ENCODE measurements at places on chromosomes 12 and 14.

DNA sequence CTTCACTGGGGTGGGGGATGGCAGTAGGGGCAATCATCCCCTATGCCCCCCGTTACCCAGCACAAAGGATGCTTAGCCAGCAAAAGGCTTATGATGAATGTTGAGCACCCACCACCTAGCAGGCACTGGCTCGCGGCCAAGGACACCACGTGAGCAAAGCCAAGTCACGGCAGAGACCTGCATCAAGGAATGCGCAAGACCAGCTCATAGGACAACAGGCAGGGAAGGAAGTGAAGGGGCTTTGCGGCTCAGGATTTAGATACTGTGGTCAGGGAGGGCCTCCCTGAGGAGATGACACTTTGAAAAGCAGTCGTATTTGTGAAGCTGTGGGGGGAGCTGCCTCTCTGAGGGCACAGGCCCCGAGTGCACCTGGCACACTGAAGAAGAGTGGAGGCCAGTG, 32.8 kb downstream of the SH2B3 start:
- peaks cover 19% of the 10 kb centered on the region for H3K4me1 ChIP-seq
- no peak for DNase-seq
- H3K4me3 ChIP-seq = no peak overlapping the region
- no peaks in the 10 kb centered on the region for H3K36me3 ChIP-seq
- H3K27me3 ChIP-seq = no peaks in the 10 kb centered on the region
- no peak overlapping the region for H3K27ac ChIP-seq

- H3K36me3 ChIP-seq = no peaks in the 10 kb centered on the region
- no peaks in the 10 kb centered on the region for H3K4me1 ChIP-seq
- no peaks in the 10 kb centered on the region for H3K27me3 ChIP-seq
- peak; percentile 82 for DNase-seq
- peak overlapping the region; percentile 100 for H3K27ac ChIP-seq
Measured at GRCh38 chr14:68795597-68796417, 2.9 kb upstream of the ZFP36L1 start.

DNA sequence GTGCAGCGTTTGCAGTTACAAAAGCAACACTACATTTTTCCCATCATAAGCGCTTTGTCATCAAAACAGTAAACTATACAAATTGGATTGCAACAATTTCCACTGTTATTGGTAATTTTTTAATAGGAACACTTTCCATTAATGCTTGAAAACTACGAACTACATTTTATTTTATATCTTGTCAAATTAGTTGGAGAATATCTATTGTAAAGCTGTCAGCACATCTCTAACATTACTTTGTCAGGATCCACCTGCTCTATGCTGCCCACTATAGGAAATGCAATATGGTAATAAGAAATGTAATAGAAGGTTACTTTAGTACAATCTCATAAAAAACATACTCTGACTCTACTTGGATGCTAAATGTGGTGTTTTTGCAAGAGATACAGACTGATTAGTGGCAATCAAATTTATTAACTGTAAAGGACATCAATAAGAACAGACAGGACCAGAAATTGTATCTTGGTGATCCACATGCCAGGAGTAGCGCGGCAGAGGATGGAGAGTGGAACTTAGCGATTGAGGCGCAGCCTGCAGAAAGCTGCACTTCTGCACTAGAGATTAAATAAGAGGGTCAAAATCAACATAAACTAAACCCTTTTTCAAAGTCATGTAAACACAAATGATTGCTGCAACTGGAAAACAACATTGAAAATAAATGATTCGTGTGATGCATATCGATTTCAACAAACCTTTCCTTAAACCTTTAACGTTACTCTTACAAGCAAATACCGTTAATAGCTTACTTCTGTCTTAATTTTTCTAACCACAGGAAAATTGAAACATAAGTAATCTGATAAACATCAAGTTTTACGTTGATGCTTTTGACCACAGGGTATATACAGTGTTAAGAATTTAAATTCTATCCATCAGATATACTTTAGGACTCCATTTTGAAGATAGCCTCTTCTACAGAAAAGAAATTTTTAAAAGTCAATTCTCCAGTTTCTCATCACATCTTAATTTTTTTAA, 3.6 kb upstream of the ARID2 start:
- H3K4me1 ChIP-seq = peaks cover 34% of the 10 kb centered on the region
- no peaks in the 10 kb centered on the region for H3K36me3 ChIP-seq
- no peaks in the 10 kb centered on the region for H3K27me3 ChIP-seq
- peak overlapping the region; percentile 100 for H3K27ac ChIP-seq
- no peak for DNase-seq
- peak overlapping the region; percentile 95 for H3K4me3 ChIP-seq

GRCh38 chr14:89357655-89358297, 59.3 kb downstream of the FOXN3 start:
- H3K36me3 ChIP-seq = no peaks in the 10 kb centered on the region
- H3K27ac ChIP-seq = no peak overlapping the region
- H3K27me3 ChIP-seq = no peaks in the 10 kb centered on the region
- DNase-seq = no peak
- no peak overlapping the region for H3K4me3 ChIP-seq
- H3K4me1 ChIP-seq = peaks cover 18% of the 10 kb centered on the region

- no peaks in the 10 kb centered on the region for H3K27me3 ChIP-seq
- H3K27ac ChIP-seq = no peak overlapping the region
- H3K36me3 ChIP-seq = no peaks in the 10 kb centered on the region
- H3K4me3 ChIP-seq = no peak overlapping the region
- no peak for DNase-seq
- H3K4me1 ChIP-seq = no peaks in the 10 kb centered on the region
Measured at GRCh38 chr14:23531391-23531790, 20.2 kb downstream of the ZFHX2 start.

DNA sequence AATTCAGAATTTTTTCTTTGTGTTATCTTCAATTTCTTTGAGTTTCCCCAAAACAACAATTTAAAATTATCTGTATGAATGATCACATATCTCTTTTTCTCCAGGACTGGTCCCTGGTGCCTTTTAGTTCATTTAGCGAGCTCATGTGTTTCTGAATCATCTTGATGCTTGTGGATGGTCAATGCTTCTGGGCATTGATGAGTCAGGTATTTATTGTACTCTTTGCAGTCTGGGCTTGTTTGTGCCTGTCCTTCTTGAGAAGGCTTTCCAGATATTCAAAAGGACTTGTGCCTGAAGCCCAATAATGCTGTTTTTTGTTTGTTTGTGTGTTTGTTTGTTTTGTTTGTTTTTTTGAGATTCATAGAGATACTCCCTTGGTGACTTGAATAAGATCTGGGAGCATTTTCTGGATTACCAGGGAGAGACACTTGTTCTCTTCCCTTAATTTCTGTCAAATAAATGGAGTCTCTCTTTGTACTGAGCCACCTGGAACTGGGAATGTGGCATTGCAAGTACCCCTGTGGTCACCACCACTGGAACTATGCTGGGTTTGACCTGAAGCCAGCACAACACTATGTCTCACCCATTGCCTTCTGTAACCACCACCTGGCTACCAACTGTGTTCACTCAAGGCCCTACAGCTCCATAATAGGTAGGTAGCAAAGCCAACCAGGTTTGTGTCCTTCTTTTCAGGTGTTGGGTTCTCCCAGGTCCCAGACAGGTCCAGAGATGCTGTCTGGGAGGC, 56.3 kb downstream of the SLC6A15 start:
- H3K27me3 ChIP-seq = peaks cover 4% of the 10 kb centered on the region
- no peak overlapping the region for H3K4me3 ChIP-seq
- H3K27ac ChIP-seq = no peak overlapping the region
- no peaks in the 10 kb centered on the region for H3K4me1 ChIP-seq
- no peak for DNase-seq

- no peaks in the 10 kb centered on the region for H3K27me3 ChIP-seq
- H3K4me1 ChIP-seq = peaks cover 41% of the 10 kb centered on the region
- no peaks in the 10 kb centered on the region for H3K36me3 ChIP-seq
- peak overlapping the region; percentile 69 for H3K27ac ChIP-seq
- peak overlapping the region; percentile 31 for H3K4me3 ChIP-seq
Measured at GRCh38 chr12:49698619-49699545, 8.3 kb downstream of the FMNL3 start.

- no peak for DNase-seq
- H3K4me1 ChIP-seq = peaks cover 18% of the 10 kb centered on the region
- H3K4me3 ChIP-seq = peak overlapping the region; percentile 86
Measured at GRCh38 chr14:71933001-71933587, 865 bp downstream of the RGS6 start.

- H3K4me3 ChIP-seq = peak within 1 kb of the TSS; percentile 90
- H3K4me1 ChIP-seq = peaks cover 58% of the 10 kb centered on the region
- H3K27ac ChIP-seq = peak within 1 kb of the TSS; percentile 94
- no peaks in the 10 kb centered on the region for H3K27me3 ChIP-seq
- DNase-seq = peak; percentile 92
Measured at GRCh38 chr12:109477185-109477962, at the start of the genes KCTD10 and UBE3B. Gene KCTD10 (minus strand): TSS chr12:109477300. CDS start chr12:109477262, 38 bp downstream. Gene UBE3B (plus strand): TSS chr12:109477634. CDS start chr12:109483552, 5,918 bp downstream.

- H3K27me3 ChIP-seq = no peaks in the 10 kb centered on the region
- peaks cover 82% of the 10 kb centered on the region for H3K36me3 ChIP-seq
- no peak for DNase-seq
- no peaks in the 10 kb centered on the region for H3K4me1 ChIP-seq
- H3K4me3 ChIP-seq = no peak overlapping the region
Measured at GRCh38 chr12:132739600-132740312, 21.9 kb downstream of the ANKLE2 start.

DNA sequence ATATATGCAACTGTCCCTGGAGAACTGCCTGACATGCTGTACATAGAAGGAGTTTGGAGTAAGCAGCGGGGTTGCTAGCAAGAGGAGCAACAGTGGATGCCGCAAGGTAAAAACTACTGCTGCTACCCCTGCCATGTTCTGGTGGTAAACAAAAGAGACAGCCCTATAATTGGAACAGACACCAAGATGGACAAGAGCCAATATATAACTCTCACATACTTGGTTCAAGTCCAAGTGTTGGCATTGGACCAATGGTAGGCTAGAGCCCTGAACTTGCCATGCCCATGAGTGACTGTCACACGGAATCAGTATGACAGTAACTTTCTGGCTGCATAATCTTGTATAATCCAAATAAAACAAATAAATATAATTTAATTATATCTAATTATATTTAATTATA, 13.7 kb downstream of the ATXN7L3B start:
- H3K27me3 ChIP-seq = no peaks in the 10 kb centered on the region
- DNase-seq = no peak
- H3K27ac ChIP-seq = no peak overlapping the region
- no peaks in the 10 kb centered on the region for H3K4me1 ChIP-seq
- H3K4me3 ChIP-seq = no peak overlapping the region
- peaks cover 7% of the 10 kb centered on the region for H3K36me3 ChIP-seq

DNA sequence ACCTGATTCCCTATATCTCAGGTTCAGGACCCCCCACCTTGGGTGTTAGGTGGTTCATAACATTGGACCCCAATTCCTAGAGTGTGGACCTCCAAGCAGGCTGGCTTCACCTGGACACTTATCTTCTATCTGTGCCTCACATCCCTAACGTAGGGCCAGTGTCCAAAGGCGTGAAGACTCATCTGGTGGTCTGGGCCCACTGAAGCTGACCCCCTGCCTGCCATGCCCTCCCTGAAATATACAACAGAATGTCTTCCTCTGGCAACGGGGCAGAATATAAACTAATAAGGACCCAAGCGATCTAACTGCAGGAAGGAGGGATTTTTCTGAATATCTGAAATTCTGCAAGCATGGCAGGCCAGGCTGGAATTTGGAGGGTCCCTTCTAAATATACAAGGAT, 5.6 kb downstream of the HOXC13 start:
- H3K27ac ChIP-seq = no peak overlapping the region

- DNase-seq = no peak
- peaks cover 25% of the 10 kb centered on the region for H3K4me1 ChIP-seq
- peaks cover 11% of the 10 kb centered on the region for H3K36me3 ChIP-seq
- H3K27me3 ChIP-seq = no peaks in the 10 kb centered on the region
- H3K4me3 ChIP-seq = no peak overlapping the region
Measured at GRCh38 chr12:122371475-122372045, 50.9 kb downstream of the CLIP1 start.

DNA sequence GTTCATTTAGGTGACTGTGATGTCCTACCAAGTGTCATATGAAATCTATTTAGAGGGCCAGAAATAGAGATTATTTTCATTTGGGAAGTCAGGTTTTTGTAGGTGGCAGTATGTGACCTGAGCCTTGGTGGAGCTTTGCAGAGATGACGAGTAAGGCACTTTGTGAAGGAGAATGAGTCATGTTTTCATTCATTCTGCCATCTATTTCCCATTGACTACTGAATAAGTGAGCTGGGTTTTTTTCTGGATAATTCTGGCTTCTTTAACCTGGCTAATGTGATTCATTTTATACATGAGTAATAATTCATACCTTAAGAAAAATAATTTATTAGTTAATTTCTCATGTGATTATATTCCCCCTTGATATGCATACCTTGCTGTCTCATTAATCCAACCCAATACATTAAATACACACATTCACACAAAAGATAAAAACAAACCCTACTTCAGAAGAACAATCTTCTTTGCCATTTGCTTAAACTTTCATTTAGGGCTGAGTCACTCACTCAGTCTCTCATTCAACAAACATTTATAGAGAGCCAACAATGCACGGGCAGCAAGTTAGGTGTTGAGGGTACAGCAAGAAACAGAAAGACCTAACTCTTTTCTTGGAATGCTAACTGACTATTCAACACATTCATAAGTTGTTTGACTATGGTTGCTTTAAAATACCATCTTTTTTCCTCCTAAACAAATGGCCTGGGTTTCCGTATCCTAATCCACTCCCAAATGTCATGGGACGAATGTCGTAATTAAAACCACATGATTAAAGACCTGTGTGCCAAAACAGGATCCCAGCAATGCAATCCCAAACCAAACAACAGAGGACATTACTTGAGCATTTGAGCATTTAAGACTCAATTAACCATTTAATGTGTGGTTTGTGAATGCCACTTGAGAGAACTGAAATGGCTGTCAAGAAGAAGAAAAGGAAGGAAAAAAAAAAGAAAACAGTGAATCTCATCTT, 78.0 kb downstream of the KITLG start:
- no peak for DNase-seq
- H3K4me1 ChIP-seq = no peaks in the 10 kb centered on the region
- H3K4me3 ChIP-seq = no peak overlapping the region
- no peaks in the 10 kb centered on the region for H3K27me3 ChIP-seq

GRCh38 chr14:87000081-87000480, 992.9 kb downstream of the GALC start:
- H3K4me3 ChIP-seq = no peak overlapping the region
- H3K36me3 ChIP-seq = no peaks in the 10 kb centered on the region
- no peaks in the 10 kb centered on the region for H3K4me1 ChIP-seq
- no peak for DNase-seq
- H3K27ac ChIP-seq = no peak overlapping the region

GRCh38 chr14:36423430-36423829, 96.6 kb downstream of the NKX2-1 start:
- H3K36me3 ChIP-seq = no peaks in the 10 kb centered on the region
- no peaks in the 10 kb centered on the region for H3K4me1 ChIP-seq
- H3K27ac ChIP-seq = no peak overlapping the region

All from tibial artery (tissue), 4 donors.